ENCODE measurements at places on chromosomes 3 and 15.

- peak; percentile 85 for DNase-seq
Measured at GRCh38 chr3:63970631-63971475, 52.4 kb downstream of the PSMD6 start.

GRCh38 chr3:44179246-44179645 is 62.4 kb upstream of the TOPAZ1 start:
- no peak for DNase-seq

GRCh38 chr3:149245738-149246451 is 24.3 kb upstream of the CP start:
- DNase-seq = no peak

DNA sequence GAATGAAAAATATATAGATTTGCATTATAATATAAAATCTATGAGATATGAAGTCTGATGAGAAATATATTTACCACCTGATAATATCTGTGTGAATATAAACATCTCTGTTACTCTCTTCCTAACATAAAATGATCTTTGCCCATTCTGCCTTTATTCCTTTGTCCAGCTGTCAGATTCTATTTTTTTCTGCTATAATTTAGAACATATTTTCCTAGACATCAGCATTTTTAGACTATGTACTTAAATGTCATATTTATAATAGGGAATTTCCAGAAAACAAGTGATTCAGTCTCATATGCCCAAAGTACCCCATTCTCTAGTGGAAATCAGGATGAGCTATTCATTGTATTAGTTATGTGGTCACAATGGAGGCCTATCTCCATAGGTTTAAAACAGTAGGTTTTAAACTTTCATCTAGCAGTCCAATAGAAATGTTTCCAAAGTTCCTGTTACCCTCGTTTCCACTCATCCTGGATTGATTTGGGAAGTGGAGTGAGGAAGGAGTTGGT is 83.3 kb downstream of the FILIP1L start:
- no peak for DNase-seq

DNA sequence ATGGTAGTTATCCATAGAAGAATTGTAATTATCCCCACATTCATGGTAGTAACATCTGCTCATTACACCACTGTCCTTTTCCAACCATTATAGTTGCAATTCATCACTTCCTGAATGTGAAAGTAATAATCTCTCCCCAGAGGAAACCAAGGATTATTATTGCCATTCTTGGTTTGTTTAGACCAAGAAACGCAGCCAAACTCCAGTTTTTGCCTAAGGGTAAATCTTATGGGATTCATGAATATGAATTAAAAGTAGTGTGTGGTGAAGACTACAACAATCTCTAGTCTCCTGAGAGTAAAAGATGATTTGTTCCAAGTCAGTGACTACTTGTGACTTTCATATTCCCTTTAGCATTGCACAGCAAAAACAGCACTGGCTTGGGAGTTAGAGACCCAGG is 45.7 kb upstream of the ABI3BP start:
- DNase-seq = no peak

DNA sequence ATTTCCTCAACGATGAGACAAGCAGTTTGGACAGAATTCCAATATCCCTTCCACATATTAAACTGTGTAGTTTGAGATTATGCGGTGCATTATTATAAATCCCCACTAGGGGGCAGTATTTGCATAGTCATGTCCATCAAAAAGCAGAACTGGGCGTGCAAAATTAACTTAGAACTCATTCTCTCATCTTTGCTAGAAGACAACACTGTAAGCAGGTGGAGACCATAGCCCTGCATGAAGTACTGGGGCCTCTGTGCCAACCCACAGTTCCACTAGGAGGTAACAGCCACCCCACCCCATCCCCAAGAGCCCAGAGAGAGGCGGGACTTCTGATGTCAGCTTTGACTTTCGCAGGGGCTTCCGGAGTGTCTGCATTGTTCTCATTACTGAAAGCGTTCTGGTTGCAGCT is 106.6 kb upstream of the TMC3 start:
- peak; percentile 64 for DNase-seq

DNA sequence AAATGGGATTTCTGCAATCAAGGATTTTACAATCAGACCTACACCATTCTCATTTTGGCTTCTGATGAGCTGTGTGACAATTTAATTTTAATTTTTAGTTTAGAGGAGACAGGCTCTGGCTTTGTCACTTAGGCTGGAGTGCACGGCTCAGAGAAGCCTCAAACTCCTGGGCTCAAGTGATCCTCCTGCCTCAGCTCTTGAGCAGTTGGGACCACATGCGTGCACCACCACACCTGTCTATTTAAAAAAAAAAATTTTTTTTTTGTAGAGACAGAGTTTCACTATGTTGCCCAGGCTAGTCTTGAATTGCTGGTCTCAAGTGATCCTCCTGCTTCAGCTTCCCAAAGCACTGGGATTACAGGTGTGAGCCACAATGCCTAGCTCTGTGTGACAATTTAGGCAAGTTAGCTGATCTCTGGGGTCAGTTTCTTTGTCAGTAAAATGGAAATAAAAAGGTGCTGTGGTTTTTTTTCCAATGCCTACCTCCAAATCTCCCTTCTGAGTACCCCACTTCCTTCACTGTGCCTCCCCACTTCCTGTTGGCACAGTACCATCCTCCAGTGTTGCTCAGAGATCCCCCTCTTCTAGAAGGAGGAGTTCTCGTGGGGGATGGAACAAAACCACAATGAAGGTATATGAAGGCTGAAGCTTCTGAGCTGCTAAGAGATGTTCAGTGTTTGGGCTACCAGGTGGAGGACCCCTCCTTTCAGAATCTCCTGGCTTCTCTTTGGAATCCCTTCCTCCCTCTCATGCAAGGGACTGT is 54.1 kb upstream of the GSK3B start:
- DNase-seq = no peak

DNA sequence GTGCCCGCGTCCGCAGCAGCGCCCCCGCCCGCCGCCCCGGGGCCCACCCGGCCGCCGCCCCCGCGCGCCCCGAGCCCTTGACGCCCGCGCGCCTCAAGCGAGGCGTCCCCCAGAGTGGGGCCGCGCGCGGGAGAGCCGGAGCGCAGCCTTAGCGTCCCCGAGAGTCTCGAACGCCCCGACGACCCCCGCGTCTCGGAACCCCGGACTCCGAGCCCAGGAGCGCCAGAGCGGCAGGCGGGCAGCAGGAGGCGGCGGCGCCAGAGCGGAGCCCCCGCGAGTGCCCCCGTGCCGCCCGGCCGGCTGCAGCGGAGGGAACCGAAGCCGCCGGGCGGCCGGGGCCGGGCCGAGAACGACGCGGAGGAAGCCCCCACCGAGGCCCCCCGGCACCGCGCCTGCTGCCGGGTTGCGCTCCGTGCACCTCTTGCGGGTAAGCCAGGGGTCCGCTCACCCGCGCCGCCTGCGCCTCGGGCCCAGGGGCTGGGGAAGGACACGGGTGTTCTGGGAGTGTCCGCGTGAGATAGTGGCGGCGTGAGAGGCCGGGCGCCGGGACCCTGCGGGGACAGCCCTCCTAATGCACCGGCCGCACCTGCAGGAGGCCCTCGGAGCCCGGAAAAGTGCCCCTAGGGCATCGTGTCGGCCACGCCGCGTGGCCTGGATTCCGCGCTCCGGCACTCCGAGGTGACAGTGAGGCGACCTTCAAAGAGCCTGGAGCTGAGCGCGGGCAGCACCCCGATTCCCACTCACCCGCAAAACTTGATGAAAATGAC is 52.0 kb upstream of the ULK4 start:
- no peak for DNase-seq

DNA sequence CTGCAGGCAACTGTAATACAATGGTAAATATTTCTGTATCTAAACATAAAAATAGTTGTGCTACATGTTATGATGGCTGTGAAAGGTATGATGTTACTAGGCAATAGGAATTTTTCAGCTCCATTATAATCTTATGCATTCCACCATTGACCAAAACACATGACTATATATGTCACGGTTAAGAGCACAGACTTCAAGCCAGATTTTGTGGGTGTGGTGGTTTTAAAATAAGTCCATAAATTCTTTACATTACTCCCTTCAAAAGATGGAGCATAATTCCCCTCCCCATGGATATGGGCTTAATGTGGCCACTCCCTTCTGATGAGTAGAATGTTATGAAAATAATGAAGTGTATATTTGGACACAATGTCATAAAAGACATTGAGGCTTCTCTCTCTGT is 88.4 kb upstream of the TBC1D5 start:
- DNase-seq = no peak

DNA sequence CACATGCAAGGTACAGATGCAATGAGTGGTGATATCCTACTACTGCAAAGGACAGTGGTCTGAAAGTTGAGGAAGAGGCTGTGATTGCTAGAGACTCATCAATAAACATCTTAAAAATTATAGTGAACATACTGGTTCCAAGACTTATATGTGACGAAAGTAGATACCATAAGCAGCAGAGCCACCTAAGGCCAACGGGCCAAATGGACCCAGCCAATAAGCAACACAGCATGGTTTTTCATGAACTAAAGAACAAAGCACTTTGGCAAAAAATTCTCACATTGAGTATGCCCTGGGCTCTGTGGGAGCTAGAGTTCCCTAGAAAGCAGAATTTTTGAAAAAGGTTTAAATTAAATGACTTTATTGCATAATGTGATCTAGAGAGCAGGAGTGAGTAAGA is 272.1 kb downstream of the SI start:
- no peak for DNase-seq

GRCh38 chr3:59249004-59249403 is 199.2 kb upstream of the CFAP20DC start:
- DNase-seq = no peak

DNA sequence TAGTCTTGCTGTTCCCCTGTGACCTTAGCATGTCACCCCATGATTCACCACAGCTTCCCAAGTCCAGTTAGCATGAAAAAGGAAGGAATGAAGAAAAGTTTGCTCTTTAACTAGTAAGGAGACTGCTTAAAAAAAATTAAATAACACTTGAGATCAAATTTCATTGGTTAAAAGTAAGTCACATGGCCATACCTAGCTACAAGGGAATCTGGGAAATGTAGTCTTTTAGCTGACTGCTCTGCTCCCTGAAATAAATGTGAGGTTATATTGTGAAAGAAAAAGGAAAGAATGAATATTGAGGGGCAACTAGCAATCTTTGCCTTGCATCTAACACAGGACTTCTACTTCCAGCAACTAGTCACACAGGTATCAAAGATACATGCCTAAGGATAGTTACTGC is 84.7 kb upstream of the LRRN1 start:
- no peak for DNase-seq

DNA sequence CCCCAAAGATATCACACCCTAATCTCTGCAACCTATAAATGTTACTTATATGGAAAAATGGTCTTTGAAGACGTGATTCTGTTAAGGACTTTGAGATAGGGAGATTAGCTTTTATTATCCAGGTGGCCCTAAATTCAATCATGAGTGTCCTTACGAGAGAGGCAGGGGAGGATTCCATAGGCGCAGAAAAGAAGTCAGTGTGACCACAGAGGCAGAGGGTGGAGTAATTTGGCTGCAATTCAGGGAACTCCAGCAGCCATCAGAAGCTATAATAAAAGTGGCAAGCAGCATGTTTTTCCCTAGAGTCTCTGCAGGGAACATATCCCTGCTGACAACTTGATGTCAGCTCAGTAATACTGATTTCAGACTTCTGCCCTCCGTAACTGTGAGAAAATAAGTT is 315.2 kb upstream of the ROBO2 start:
- no peak for DNase-seq

DNA sequence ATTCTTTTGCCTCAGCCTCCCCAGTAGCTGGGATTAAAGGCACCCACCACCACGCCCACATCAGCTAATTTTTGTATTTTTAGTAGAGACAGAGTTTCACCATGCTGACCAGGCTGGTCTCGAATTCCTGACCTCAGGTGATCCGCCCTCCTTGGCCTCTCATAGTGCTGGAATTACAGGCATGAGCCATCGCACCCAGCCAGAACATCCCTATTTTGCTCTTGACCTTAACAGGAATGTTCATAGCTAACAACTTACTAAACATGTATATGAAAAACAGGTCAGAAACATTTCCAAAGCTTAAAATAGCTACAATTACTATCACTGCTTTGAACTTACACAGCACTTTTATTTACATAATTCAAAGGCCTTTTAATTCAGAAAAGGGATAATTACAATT is 33.7 kb downstream of the UQCC5 start:
- no peak for DNase-seq

GRCh38 chr3:5579139-5579602 is 391.7 kb downstream of the EDEM1 start:
- no peak for DNase-seq

DNA sequence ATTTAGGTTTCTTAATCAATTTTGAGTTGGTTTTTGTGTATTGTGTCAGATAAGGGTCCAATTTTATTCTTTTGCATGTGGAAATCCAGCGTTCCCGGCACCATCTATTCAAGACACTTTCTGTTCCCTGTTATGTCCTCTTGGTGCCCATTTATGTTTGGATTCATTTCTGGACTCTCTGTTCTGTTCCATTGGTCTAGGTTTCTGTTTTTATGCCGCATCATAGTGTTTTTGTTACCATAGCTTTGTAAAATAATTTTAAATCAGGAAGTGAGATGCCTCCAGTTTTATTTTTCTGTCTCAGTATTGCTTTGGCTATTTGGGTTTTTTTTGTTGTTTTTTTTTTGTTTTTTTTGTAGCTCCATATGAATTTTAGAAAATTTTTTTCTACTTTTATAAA is 97.1 kb downstream of the LRRC28 start:
- DNase-seq = no peak

DNA sequence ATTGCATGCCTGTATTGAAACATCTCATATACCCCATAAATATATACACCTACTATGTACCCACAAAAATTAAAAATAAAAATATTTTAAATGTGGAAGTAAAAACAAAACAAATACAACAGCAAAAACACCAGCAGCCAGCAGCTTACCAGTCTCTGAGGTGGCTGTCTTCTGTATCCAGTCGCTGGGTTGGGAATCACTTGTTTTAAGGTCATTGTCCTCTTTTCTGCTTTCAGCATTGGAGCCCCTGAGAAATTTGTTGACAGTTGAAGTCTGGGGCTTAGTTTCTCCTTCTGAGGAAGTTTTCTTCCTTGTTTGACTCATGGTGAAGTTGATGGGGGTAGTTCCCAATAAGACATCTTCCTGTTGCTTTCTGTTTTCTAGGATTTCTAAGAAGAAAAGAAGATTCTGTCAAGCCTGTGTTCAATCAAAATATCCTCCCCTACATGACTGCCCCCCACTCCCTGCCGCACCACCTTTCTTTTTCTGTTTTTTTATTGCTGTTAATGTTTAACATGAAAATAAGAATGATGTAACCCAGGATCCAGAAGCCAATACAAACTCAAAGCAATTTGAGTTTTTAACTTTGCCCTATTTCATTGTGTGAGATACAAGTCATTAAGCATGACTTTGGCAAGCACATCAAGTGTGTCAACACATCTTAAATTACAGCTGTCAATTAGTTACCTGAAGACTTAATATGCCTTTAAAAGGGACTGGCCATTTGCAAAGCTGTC is at the start of gene LRRC31:
Gene LRRC31 (minus strand): TSS at position 452 of the 737 bp plus-strand sequence. CDS start 128 bp downstream, at position 324.
- DNase-seq = no peak

DNA sequence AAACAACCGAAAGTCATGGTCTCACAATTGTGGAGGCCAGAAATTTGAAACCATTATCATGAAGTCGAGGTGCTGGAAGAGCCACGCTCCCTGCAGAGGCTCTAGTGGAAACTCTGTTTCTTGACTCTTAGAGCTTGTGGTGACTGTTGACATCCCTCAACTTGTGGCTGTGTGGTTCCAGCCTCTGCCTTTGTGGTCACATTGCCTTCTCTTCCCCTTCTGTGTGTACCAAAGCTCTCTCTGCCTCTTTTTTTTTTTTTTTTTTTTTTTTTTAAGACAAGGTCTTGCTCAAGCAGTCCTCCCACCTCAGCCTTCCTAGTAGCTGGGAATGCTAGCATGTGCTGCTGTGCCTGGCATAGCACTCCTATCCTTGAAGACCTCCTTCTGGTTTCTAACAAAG is 48.7 kb upstream of the CRTC3 start:
- DNase-seq = no peak

- no peak for DNase-seq
Measured at GRCh38 chr3:8458238-8458661, 43.4 kb upstream of the LMCD1 start.

- DNase-seq = peak; percentile 79
Measured at GRCh38 chr3:45224824-45225464, 1.1 kb downstream of the TMEM158 start.

Measured in neuronal stem cell (in vitro differentiated cells).